ENCODE measurements at places on chromosomes 2 and 18.

- DNase-seq: peak; percentile 46
Measured at GRCh38 chr18:77130229-77131099, 2.1 kb downstream of the MBP start.

DNA sequence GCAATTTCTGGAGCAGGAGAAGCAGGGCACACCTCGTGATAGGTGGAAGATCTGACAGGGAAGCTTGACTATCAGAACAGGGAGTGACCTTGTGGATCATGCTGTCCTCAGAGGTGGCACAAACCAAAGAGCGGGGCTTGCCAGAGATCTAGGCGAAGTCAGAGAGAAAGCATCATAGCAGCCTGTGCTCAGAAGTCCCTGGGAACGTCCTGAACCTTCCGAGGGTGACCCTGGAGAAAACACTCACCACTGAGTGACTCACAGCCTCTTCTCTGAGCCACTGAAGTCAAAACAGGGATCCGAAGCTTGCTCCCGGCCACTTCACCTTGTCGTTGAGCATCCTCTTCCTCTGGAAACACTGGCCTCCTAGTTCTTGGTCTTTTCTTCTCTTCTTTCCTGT is 56.7 kb downstream of the IL1R2 start:
- DNase-seq: no peak

DNA sequence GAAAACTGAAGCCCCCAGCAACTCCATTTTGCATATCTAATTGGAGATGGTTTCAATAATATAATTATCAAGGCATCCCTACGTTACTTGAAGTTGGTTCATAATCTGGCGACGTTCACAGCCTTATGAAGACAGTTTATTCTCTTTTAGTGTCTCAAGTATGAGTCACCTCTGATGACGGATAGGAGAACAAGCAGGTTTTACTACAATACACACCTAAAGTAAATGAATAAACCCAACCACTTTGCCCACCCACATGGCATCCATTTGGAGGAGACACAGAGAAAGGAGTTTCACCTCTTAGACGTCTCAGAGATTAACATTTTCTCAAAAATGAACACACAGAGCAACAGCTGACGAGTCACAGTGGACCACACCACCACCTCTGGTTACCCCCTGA is 40.8 kb downstream of the BCL11A start:
- DNase-seq: no peak

DNA sequence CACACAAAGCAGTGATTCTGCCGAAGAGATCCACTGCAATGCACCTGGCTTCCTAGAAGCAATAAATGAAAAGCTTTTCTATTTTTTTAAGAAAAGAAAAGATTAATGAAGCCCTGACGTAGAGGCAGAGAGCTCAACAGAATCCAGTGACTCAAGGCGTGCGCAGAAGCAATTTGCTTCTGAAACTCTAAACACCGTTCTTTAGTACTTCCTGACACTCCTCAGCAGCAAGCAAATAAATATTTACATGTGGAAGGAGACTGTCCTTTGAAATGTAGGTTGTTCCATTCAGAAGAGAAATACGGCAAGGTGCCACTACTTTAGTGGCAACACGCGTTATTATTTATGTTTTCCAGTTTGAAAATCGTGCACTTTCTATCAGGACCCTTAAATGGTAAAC is 126.2 kb upstream of the ZNF516 start:
- no peak for DNase-seq

DNA sequence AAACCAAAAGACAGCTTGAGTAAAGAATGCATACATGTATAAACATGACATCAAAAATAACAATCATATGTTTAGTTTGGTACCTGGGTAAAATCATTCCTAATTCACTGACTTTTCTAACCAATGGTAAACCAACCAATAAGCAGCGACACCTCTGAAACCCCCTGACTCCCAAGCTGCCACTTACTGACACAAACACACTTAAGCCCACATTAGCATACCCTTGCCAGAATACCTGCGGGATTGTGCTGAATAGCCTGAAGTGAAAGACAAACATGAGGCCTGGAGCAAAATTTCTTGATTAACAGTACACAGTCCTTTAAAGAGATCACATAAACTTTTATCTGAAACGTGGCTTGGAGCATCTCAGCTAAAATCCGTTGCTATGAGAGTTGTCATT is 902.9 kb downstream of the TMEM182 start:
- no peak for DNase-seq

DNA sequence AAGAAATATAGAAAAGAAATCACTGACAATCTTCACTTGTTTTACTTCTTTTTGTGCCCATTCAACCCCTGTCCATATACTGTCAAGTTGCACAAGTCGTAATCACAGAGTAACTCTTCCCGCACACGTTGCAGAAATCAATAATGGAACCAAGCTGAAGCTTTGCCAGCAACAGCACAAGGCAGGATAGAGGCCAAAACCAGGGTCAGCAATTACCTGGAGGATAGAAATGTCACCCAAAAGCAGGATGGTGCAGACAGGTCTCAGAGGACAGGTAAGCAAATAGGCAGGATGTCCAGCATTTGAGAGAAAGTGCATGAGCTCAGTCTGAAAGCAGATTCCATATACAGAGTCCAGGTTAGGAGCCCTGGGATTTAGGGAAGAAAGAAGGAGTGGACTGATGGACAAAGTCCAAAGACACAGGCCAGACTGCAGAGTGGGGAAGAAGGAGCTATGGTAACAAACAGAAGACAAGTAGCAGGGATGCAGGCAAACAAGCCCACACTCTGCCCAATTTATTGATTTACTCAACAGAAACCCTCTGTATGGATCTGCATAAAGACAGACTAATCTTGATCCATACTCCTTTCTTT is 52.7 kb downstream of the PID1 start:
- no peak for DNase-seq
